ENCODE measurements at places on chromosomes 4 and X.

- DNase-seq: no peak
These were observed 14.8 kb downstream of the PPP2R3B start for GRCh38 chrX:371907-372306.

DNA sequence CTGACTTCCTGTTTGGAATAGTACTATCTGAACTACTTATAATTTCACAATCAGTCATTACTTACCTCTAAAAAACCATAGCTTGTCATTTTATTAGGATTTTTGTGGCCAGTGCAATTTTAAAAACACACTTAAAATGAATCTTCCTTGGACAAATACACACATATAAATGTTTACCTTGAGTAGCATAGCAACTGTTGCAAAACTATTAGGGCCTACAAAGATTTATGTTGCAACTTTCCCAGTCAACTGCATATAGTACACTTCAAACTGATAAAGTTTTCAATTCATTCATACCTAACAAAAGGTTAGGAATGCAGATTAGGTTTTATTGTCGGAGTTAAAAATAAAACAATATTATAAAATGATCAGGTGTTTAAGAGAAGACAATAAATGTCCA is 193.0 kb downstream of the PDGFC start:
- no peak for DNase-seq

- DNase-seq: no peak
These were observed 7.9 kb downstream of the OGT start for GRCh38 chrX:71540801-71541200.

- DNase-seq: no peak
These were observed 45.5 kb downstream of the PPP1R2C start for GRCh38 chrX:42732506-42732905.

DNA sequence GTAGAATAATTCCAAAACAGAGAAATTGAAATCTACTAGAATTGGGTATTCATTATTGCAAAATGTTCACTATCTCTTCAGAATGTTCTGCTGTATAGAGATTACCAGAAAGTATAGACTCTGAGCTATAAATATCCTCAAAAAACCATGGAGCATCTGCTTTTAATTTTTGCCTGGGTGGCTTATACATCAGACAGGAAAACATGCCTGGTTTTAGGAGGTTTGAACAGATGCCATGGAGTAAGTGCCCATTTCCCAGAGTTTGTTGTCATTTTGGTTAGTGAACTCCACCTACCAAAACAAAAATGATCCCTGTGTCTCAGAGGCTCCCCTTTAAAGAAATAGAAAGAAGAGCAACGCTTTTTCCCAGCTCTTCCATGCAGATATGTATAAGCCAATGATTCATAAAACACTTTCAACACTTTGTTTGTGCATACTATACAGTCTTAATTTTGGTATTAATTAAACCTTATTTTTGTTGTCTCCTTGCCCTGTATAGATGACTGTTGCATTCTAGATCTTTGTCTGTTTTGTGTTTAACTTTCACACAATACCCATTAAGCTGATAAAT is 68.7 kb downstream of the MEPE start:
- DNase-seq: no peak

DNA sequence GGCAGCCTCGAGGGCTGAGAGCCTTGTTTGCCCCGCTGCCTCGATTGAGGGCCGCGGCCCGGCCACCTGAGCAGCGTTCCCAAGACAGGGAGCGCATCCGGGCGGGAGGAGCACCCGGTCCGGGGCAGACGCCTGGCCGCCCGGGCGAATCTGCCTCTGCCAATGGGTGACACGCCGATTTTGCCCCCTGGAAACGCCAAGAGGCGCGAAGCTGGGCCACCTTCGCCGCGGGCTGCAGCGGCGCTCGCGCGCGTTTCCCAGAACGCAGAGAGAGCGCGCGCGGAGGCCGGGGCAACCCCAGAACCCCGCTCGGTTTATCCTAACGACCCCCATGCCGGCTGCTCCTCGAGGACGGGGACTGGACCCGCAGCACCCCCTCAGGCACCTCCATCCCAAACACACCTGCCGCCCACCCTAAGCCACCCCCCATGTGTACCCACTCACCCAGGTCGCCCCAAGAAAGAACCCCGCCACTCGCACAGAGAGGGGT is 575 bp downstream of the MAP7D2 start:
- DNase-seq: peak; percentile 24

GRCh38 chr4:185810746-185811508 is 1.1 kb downstream of the SORBS2 start:
- DNase-seq: no peak

DNA sequence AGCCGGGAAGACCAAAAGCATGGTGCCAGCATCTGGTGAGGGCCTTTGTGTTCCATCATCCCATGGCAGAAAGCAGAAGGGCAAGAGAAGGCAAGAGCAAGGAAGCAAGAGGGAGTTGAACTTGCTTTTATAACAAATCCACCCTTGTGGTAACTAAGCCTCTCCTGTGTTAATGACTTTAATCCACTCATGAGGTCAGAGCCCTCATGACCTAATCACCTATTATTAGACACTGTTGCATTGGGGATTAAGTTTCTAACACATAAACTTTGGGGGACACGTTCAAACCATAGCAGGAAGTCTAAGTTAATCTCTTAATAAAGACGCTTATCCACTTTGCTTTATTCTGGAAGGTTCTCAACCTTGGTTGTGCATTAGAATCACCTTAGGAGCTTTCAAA is 12.5 kb upstream of the PCYT1B start:
- no peak for DNase-seq

GRCh38 chrX:40966213-40966820 is 118.9 kb upstream of the USP9X start:
- DNase-seq: no peak

DNA sequence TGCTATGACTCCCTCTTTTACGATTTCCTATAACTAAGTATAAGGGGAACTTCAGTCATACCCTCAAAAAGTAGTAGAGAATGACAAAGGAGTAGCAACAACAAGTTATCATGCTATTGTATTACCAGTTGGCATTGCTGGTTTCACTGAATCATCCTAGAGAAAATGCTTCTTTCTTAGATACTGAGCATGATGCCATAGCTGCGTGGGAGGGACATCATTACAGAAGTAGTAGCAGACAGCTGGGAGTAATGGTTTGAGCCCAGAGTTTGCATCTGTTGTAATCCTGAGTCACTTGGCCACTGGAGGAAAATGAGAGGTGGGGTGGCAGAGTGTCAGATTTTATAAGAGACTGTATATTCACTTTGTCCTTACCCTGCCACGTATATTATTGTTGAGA is 38.6 kb downstream of the MTMR1 start:
- no peak for DNase-seq

DNA sequence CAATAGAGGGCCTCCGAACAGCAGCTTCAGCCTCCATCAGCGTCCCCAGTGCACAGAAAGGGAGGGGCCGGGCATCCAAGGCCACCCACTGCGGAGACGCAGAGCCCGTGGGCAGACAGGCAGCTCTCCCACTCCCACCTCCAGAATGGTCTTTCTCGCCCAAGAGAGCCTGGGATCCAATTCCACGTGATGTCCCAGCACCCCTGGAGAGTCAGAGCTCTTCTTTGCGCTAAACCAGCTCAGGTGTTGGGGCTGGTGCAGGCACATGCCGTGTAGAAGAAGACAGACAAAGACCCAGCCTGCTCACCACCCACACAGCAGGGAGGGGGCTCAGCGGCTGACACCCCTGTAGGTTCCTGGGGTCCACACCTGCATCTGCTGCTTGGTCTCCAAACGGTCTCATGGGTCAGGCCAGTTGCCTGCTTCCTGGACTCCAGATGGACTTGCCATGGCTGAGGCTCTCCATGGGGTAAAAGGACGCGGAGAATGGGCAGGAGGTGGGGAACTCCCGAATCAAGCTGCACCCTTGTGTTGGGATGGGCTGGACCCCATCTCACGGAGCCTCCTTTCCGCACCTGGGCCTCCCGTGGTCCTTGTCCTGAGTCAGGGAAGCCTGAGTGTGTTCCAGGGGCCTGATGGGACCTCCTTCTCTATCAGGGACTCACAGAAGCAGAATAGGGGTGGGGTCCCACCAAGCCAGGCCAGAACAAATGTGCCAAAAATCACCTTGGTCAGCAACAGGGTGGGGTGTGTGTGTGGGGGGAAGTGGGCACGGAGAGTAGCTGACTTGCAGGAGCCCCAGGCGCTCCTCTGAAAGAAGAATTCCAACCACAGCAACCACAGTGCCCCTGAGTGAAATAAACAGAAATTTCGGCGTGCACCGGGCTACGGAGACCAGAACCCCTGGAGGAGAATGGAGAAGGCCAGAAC is 11.6 kb upstream of the ASMTL start:
- DNase-seq: no peak

DNA sequence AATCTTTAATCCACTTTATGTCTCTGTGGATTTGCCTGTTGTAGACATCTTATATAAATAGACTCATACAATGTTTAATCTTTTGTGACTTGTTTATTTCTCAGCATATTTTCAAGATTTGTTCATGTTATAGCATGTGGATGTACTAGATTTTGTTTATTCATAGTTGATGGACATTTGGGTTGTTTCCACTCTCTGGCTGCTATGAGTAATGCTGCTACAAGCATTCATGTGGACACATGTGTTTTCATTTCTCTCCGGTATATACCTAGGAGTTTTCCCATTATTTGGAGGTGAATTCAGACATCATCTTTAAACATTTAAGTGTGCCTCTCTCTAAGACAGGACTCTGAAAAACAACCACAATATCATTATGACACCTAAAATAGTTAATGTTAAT is 2.3 kb downstream of the IKBKG start:
- DNase-seq: no peak

DNA sequence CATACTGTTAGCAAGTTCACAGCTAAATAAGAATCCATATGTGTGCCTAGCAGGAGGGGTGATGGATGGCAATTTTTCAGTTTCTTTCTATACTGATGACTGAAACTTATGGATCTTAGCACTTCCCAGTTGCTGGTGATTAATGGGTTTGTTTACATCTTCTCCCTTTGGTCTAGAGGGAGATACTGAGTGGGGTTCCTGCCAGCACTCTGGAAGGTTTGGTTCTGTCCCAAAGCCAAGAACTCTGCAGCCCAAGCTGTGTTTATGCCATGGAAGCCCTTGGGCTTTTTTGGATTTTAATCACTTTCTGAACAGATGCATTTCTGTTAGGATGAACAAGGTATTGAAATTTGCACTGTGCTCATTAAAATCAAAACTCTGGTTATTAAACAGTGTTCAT is 43.5 kb downstream of the DDIT4L start:
- no peak for DNase-seq

DNA sequence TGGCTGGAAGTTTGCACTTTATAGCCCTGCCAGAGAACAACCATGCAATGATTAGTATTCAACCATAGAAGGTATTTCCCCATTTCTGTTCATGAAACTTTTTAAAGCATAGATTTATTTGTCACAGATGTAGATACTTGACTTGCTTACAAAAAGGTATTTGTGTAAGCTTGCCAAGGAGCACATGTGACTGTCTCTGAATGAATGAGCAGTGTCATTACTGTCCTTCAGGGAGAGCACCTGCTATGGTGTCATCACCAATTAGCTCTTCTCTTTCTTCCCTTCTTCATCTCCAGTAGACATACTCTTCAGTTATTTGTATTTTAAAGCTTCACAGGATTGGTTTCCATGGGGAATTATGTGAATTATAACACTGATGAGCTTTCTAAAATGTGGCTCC is 1064.7 kb upstream of the GRIA3 start:
- DNase-seq: no peak

- no peak for DNase-seq
These were observed 107.8 kb downstream of the AR start for GRCh38 chrX:67651437-67652142.

- no peak for DNase-seq
These were observed 148.0 kb downstream of the USP46 start for GRCh38 chr4:52510939-52511565.

DNA sequence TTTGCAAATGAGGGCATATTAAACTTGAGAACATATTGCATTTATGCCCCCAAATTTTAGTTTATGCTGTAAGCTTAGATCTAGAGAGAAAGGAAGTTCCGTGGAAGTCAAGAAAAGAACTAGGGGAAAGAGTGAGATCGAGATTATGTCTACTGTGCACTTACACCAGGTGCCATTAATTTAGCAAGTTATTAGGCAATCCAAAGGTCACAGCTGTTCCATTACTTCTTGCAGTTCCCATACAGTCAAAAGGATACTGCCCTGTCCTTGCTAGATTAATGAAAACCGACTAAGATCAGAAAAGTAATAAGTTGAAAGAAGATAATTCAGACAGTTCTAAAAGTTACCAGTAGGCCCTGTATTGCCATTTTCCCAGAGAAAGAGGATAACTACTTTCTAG is 49.3 kb upstream of the SLC7A11 start:
- DNase-seq: no peak

- no peak for DNase-seq
These were observed 2.9 kb upstream of the SPRY1 start for GRCh38 chr4:123393721-123394120.

DNA sequence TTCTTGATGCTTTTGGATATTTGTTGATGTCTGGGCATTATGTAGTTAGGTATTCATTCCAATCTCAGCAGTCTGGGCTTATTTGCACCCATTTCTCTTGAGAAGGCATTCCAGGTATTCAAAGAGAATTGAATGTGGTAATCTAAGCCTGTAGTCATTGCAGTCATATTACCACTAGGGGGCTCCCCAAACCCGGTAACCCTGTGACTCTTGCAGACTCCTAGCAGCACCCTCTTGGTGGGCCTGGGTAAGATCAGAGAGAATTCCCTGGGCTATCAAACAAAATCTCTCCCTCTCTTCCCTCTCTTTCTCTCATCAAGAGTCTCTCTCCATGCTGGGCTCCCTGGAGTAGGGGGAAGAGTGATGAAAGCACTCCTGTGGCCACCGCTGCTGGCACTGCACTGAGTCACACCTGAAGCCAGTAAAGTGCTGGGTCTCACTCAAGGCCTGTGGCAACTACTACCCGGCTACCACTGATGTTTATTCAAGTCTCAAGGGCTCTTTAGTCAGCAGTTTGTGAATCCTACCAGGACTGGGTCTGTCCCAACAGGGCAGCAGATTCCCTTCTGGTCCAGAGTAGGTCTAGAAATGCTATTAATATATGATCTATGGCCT is 187.7 kb upstream of the NUDT10 start:
- DNase-seq: peak; percentile 46

DNA sequence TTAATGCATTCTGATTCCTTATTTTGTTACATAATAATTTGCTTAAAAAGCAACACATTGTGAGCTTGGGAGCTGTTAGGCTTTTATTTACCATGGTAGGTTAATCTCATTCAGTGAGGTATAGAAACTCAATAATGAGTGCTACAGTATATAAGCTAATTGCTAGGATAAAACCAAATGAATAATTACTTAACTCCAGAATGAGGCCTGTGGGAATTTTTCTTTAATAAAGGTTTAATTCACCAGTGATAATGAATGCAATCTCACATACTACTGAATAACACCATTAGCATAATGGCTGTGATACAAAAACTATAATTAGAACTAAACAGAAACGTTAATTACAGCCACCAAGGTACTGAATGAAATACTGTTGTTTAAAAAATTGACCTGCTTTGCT is 326.3 kb downstream of the IQCM start:
- no peak for DNase-seq

DNA sequence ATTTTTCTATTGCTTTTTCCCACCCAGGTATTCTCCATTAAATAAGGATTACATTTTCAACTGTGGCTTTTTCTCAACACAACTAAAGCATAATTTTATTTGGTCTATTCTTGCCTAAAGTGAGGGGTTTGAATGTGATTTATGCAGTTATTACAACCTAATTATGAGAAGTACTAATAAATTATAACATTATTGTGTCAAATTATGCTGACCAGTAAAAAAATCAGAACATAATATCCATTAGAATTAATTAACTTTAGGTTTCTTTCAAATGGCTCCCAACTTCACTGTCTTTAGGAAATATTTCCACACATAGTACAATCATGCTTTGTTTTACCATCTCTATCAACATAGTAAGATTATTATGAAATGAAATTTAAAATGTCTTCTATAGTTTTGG is 1293.9 kb downstream of the FSTL5 start:
- DNase-seq: no peak
